ENCODE measurements at places on chromosomes 11 and 22.

DNA sequence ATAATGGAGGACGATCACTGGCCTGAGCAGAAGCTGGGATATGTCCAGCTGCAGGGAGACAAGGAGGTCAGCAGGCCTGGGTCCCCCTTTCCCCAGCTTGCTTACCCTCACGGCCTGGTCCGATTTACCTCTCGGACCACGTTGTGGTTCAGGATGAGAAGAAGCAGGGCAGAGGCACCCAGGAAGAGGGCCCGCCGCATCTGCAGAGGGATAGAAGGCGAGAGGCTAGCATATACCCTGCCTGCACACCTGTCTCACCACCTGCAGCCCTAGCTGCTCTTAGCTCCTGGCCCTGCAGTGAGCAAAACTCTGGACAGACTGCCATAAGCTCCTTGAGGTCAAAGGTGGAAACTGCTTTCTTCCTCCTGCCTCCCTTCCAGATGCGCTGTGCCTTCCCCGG is 1.3 kb downstream of the RNF215 start:
- DNase-seq = no peak

- no peak for DNase-seq
Measured at GRCh38 chr11:17786824-17787525, 52.4 kb downstream of the KCNC1 start.

GRCh38 chr22:48449466-48450187 is 1378.0 kb downstream of the BRD1 start:
- no peak for DNase-seq

DNA sequence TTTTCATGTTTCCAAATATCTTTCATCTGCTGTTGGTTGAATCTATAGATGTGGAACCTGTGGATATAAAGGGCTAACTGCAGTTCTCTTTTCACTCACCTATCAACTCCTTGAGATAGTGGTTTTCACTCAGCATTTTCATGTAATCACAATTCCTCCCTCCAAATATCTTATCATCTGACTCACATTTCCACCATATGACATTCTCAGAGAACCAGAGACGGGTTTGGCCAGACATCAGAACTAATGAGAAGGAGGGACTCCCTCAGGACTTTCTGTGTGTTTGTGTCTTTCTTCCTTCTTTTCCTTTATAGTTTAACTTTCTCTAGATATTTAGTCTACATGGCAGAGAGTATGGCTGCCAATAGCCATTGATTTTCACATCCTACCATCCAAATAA is 134.8 kb upstream of the DDI1 start:
- DNase-seq = no peak

DNA sequence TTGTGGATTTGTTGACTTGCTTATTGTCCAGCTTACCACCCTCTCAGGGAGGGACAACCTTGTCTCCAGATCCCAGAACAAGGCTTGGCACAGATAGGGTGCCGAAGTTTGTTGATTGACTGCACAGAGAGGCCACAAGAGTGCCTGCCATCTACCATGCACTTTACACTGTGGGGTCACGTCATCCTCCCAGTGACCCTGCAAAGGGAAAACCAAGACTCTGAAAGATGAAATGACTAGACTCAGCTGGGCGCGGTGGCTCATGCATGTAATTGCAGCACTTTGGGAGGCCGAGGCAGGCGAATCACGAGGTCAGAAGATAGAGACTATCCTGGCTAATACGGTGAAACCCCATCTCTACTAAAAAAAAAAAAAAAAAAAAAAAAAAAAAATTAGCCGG is 4.6 kb upstream of the LTBP3 start:
- no peak for DNase-seq

DNA sequence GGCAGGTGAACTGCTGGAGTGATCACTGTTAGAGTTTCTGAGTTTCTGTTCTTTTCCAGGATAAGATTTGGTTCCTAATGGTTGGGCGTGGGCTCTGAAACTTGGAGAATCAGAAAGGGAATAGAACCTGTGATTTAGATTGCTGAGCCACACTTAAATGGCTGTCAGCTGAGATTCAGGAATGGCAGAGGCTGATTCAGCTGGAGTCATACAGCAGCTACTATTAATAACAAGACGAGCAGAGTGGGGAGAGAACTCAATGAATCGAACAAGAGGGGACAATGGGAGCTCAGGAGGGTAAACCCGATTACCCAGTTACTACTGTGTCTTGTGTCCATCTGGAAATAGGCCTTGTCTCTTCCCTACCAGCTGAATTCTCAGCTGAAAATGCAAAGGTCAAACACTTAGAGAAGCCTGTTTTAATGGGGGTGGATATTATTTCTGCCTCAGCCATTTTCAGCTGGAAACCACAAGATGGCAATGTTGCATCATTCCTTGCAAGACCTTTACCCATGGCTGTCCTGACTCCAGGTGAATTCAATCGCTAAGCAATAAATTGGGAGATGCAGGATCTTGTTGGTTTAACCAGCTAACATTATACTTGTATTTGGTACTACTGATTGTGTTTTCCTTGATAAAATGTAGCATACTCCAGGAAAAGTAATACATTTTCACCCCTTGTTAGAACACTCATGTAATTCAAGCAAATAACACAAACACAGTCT is 104.5 kb upstream of the RAG2 start:
- no peak for DNase-seq

- DNase-seq = peak; percentile 69
Measured at GRCh38 chr11:64865286-64866172, 12.9 kb downstream of the EHD1 start.

DNA sequence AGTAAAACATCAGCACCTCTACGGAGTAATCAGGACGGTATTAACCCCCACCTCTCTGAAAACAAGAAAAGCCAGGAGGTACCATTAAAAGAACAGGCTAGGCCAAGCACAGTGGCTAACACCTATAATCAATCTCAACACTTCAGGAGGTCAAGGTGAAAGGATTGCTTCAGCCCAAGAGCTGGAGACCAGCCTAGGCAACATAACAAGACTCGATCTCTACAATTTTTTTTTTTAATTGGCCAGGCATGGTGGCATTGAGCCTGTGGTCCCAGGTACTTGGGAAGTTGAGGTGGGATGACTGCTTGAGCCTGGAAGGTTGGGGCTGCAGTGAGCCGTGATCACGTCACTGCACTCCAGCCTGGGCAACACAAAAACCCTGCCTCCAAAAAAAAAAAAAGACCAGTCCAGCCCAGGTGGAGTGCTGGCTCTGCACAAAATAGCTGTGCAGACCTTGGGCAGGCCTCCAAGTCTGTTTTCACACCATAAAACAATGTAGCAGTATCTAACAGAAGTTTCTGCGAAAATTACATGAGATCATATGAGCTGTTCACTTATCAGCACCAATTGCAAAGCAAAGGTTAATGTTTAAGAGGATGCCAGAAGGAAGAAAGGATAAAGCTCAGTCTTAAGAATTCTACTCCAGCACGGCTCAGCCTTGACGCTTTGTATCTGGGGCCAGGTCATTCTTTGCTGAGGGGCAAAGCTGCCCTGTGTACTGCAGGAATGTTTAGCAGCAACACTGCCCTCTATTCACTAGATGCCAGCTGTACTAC is 14.8 kb downstream of the CHKA start:
- DNase-seq = no peak

DNA sequence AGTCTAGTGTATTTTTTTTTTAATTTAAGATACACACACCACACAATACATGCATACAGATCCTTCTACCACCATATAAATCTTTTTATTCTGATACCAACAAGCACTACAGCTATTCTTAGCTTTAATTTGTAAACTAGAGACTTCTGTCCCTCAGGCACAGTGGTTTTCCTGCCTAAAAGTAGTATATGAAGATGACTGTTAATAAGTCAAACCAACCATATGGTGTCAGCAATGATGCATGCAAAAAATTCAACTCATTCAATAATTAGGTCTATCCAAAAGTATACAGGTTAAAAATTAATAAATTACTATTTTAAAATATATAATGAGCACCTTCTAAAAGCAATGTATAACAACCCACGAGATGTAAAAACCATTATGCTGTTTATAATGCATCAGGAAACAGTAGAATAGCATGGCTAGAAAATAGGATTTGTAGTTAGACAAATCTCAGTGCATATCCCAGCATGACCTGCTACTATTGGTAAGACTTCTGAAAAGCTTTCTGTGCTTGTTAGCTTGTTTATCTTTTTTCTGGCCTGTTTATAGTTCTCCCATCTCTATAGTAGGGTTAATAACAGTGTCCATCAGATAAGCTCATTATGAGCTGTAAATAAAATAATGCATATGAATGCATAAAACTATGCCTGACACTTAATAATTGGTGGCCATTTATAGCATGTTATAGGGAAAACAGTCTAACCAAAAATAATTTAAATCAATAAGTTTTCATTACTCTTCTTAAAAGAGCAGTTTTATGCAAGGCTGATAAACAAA is 10.2 kb downstream of the RAB38 start:
- DNase-seq = no peak

- no peak for DNase-seq
Measured at GRCh38 chr22:20392983-20393704, 807 bp upstream of the ZNF74 start.

DNA sequence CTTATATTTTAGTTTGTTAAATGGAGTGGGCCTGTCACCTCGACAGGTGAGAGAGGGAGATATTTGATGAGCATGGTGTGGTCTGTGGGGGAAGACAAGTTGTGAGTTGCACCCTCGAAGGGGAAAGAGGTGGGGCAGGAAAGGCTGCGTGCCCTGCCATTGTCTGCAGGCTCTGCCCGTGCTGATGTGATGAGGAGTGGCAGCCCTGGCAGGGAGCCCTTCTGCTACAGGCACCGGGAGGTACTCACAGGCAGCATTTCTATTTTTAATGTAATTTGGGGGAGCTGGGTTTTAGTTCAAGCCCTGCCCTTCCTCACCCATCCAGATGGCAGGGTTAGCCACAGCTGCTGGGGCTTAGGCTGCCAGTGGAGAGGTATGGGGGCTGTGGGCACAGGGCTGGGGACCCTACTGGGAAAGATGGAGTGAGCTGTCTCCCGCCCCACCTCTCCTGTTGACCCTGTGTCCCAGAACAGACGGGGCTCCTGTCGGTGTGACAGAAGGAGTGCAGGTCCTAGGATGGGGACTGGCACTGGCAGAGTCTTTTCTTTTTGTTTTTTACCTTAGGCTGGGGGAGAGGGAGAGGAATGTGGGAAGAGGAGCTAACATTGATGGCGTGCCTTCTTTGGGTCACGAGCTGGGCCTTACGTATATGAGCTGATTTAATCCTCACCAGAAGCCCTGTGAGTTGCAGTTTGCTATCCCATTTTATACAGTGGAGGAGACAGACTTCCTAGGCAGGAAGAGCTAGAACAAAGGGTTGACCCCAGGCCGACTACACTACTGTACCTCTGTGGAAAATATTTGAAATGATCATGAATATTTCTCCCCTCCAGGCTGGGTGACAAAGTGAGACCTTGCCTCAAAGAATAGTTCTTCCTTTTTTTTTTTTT is 51.6 kb downstream of the CEP164 start:
- no peak for DNase-seq

GRCh38 chr11:134554861-134555260 is 142.8 kb upstream of the B3GAT1 start:
- DNase-seq = no peak

- no peak for DNase-seq
Measured at GRCh38 chr11:19395050-19395449, 154.3 kb upstream of the E2F8 start.

DNA sequence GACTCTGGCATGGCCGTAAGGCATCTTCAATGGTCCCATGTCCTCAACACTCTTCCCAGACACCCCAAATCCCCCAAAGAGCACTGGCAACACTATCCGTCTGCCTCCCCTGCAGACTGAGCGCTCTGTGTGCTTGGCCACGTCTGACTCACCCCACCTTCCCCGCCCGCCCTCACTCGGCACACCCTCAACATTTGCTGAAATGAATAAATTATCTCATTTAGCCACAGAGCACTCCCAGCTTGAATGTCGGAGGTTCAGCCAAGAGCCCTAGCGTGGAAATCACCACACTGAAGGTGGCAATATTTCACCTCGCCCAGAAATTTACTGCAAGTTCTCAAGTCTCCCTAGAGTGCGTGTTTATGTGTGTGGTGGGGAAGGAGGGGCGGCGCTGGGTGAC is 46.6 kb upstream of the TCF20 start:
- no peak for DNase-seq

DNA sequence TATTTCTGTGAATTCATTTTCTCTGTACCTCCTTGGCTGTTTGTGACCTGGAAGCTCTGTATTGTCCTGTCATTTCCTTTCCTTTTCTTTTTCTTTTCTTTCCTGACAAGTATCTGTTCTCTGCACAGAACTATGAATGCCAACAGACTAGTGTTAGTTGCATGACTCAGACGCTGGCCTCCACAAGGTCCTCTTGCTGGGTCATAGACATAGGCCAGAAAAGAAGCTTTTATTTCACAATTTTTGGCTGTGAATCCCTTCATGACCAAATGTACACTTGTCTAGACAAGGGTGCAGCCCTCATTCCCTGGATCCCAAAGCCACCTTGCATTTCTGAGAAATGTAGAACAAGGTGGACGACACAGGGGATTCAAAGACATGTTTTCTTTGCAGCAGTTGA is 104.1 kb upstream of the MTNR1B start:
- no peak for DNase-seq

- DNase-seq = no peak
Measured at GRCh38 chr22:42289671-42290541, 19.5 kb upstream of the TCF20 start.

DNA sequence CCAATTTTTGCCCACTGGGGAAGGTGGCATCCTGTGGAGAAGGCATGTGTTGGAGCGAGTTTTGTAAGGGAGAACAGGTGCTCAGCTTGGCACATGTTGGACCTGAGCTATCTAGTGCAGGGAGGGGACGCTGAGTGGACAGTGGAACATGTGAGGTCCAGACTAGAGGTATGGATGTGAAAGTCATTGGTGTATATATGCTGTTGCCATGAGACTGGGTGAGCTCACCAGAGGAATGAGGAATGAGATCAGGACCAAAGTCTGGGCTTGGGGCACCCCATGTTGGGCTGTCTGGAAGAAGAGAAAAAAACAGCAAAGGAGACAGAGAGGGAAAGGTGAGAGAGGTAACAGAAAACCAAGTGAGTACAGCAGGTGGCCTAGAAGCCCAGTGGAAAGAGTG is 12.3 kb upstream of the SYT7 start:
- no peak for DNase-seq

DNA sequence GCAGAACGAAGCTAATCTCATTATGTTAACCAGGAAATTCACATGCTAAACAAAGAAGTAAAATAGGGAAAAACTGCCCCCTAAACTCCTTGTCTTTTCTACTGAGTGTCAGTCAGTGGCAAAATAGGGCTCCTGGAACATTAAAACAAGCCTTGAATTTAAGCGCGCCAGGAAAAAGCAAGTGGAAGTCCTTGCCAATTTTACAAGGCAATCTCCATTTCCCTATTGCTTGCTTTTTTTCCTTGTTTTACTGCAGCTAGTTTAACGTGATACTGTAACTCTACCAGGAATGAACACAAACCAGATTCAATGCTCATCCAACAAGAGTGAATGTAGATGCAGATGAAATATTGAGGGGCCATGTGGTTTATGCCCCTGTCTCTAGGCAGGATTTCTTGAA is 28.1 kb upstream of the KIRREL3 start:
- DNase-seq = no peak

DNA sequence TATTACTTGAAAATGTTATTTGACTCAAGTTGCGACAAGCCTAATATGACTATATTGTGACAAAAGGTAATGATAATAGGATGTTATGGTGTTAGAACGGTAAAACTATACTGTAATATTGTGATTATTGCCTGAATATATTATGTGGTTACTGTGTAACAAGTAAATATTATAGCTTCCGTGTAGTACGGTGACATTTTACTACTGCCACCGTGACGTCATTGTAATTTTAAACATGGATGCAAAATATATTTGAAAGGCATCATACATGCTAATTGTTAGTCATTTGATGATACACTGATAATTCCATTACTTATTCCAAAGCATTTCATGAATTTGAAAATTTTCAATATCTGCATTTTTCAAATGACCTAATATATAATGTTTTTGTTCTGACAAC is 2.5 kb downstream of the ELP4 start:
- no peak for DNase-seq

All from T-helper 2 cell treated with Interferon-gamma antibody and Interleukin-4, amounts not matched to agents 5 μg/mL and 100 μg/mL, for 36 hours (primary cell).